ENCODE measurements at places on chromosomes 6 and 20.

DNA sequence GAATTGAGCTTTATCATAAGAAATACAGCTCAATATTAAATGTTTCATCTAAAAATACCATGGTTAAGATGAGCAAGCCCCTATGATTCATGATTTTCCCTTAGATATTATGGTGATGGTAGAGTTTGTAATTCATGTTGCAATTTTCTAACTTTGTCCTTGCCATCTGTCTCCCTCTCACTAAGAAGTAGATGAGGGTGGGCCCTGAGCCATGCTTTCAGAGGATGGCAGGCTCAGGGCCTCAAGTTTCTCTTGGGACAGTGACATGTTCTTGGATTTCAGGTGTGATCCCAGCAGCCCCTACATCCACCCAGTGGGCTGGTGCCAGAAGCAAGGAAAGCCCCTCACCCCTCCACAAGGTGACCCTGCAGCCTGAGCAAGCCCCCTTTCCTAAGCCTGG, 25.6 kb downstream of the L3MBTL1 start:
- no peak for DNase-seq

DNA sequence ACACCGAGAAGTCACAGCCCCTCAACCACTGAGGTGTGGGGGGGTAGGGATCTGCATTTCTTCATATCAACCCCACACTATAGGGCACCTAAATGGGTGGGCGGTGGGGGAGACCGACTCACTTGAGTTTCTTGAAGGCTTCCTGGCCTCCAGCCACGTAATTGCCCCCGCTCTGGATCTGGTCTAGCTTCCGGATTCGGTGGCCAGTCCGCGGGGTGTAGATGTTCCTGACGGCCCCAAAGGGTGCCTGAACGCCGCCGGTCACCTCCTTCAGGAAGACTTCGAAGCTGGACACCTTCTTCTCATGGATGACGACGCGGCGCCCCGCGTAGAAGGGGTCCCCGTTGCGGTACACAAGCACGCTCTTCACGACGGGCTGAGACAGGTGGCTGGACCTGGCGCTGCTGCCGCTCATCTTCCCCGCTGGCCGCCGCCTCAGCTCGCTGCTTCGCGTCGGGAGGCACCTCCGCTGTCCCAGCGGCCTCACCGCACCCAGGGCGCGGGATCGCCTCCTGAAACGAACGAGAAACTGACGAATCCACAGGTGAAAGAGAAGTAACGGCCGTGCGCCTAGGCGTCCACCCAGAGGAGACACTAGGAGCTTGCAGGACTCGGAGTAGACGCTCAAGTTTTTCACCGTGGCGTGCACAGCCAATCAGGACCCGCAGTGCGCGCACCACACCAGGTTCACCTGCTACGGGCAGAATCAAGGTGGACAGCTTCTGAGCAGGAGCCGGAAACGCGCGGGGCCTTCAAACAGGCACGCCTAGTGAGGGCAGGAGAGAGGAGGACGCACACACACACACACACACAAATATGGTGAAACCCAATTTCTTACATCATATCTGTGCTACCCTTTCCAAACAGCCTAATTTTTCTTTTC, at the start of gene DCDC2:
Gene DCDC2, minus strand, starts transcription at position 724 of the 883 bp plus-strand sequence. Its CDS starts 309 bp downstream, at position 415.
- DNase-seq = peak; percentile 86

DNA sequence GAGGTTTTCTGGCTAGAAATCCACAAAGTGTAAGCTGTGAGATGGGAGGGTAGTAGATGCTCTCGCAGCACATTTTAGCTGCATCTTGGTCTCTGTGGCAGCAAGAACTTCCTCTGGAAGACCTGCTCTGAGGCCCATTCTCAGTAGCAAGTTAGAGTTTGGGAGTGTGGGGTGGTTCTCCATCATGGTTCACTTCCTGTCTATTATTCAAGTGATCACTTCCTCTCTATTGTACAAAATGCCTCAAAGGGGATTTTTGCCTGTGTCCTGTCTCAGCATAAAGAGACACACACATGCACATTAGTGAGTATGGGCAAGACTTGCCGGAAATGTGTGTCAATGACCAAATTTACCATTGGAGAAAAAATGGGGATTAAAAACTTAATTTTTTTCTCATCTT, 42.5 kb downstream of the LYRM2 start:
- DNase-seq = no peak

- DNase-seq = no peak
Observed at GRCh38 chr20:57502336-57502700, 22.6 kb downstream of the CTCFL start.

GRCh38 chr6:136083540-136083939, 166.6 kb downstream of the MTFR2 start:
- DNase-seq = no peak

GRCh38 chr20:63092660-63093215, 86.0 kb upstream of the BHLHE23 start:
- peak; percentile 66 for DNase-seq

DNA sequence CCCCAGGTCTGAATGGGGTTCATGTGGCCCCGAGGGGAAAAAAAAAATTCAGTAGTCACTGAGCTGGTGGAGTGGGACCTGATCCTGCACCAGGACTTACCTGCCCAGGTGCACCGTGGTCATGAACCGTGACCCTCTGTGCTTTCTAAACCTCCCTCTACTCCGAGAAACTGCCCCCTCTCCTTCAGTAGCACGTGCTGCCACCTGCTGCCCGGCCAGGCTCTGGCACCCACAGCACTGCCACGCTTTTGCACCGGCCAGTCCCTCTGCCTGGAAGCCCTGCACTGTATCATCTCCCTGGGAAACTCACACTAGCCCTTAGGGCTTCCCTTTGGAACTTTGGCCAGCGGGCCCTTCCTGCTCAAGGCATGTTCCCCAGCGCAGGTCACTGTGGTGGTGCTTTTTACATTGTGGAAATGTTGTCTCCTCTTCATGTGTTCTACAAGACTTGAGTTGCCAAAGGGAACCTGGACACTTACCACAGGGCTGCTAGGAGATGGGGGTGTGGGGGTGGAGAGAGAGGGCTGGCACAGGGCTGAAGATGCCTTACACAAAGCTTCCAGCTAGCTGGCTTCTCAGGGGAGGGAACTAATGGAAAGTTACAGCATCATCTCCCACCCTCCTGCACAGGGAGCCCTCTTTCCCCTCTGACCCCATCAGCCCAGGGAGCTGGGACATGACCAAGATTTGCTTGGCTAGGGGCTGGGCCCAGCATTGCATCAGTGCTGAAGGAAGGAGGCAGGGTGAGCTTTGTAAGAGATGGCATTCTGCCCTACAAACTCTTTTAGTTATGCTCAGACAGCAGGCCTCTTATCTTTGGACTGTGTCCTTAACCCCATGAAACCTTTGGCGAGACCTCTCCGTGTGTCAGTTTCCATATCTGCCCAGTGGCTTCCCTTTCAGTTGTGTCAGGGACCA, 2.5 kb upstream of the PTPRT start:
- no peak for DNase-seq

- DNase-seq = no peak
Observed at GRCh38 chr20:32386091-32386490, 28.0 kb downstream of the ASXL1 start.

DNA sequence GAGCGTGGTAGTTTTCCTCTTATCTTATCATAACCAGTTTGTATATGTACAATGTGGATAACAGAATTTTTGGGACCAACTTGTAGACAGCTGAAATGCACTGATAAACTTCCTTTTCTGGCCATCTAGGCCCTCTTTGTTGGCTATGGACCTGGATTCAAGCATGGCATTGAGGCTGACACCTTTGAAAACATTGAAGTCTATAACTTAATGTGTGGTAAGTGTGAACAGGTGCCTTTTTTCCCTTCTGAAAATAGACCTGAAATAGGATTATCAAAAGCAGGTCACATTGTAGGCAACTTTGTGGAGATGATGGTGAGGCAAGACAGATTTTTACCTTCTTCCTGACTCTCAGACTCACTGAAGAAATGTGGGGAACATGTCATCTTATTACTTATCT, 67.8 kb downstream of the ENPP1 start:
- DNase-seq = no peak

- no peak for DNase-seq
Observed at GRCh38 chr6:100209323-100210136, 215.5 kb upstream of the MCHR2 start.

DNA sequence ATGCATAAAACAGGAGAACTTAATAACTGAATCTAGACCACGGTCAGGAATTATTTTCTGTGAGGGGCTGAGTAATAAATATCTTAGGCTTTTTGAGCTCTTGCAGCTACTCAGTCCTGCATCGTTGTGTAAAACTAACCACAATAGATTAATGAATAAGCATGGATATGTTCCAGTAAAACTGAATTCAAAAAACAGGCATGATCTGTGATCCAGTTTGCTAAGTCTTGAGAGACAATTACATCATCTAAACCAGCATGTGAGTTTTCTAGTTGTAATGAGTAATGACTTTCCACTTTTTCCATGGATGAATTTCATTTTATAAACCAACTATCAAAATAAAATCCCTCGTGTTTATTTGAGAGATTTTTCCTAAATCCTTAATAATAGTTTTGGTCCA, 336.8 kb downstream of the RFPL4B start:
- DNase-seq = no peak

DNA sequence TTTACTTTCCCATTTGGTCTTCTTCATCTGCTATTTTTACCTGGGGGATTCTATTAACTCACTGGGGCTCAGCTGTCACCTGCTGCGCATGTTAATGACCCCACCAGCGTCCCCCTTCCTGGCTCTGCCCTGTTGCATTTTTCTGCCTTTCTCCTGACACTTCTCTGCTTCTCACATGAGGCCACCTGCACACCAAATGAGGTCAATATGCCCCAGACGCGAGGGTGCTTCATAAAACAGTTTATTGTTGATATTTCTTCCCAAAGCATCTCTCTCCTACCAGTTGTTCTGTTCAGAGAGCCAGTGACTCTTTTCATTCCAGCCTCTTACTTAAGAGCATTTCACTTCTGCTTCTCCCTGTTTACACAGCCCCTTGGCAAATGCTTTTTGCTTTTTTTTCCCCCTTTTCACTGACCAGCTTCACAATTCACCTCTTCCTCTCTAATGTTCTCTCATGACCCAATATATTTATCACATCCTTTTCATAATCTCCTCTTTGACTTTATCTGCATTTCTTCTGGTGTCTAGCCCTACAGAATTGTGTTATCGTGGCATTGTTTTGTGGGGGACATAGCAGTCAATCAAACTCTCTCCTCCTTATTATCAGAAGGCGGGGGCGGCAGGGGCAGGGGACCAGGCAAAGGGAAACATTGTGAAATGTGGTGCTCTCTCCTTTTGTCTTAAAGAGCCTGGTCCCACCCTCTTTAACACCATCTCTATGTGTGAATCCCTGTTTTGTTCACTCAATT, 545.8 kb upstream of the CITED2 start:
- DNase-seq = no peak

DNA sequence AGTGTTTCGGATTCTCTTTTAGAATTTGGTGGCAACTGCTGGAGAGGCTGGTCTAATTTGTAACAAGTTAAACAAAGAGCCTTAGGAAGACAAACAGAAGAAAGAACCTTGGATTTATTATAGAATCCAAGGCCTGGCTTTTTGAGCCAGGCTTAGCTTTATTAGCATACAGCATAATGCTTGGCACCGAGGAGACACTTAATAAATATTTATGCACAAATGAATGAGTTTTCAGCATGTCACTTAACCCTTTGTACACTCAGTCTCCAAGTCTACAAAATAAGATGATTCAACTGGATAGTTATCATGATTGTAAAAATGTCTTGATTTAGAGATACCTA, 38.2 kb upstream of the AFDN start:
- DNase-seq = no peak

DNA sequence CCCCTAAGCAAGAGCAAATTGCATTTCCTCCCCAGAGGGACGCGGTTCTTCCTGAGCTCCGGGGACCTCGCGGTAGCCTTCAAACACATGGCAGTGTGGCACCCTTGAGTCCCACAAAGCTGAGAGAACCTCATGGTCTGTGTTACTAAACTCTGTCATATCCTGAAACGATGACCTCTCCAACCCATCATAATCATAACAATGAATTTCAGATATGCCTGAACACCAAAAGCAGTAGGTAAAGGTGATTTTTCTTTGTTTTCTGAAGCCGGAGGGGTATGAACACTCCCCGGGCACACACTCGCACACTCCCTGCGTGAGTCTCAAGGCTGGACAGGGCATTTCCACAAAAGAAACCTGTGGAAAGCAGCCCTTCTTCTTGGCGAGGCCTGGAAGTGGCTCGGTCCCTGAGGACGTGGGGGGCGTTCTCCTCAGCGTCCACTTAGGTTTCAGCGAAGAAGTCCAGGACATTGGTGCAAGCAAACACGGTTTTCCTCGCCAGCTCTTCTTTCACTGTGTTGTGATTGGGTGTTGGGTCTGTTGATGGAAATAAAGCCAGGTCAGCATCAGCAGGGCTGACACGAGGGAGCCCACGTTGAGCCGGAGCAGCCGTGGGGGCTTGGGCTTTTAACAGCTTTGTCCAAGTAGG, 183.4 kb downstream of the ERMARD start:
- no peak for DNase-seq

DNA sequence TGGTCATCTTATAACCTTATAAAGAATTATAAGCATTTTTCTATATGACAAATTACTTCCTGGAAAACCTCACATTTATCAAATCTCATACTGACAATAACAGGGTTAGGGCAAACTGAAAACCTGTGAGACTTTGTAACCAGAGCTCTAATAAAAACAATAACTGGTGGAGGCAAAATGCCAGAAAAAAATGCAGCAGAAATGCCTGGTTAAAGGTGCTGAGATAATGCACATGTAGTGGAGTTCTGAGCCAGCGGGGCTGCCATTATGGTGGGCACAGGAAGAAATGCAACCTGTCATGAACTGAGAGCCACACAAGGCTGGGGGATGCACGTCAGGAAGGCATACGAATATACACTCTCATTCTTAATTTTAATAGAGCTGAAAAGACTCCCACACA, 53.0 kb downstream of the NCOA6 start:
- DNase-seq = no peak

DNA sequence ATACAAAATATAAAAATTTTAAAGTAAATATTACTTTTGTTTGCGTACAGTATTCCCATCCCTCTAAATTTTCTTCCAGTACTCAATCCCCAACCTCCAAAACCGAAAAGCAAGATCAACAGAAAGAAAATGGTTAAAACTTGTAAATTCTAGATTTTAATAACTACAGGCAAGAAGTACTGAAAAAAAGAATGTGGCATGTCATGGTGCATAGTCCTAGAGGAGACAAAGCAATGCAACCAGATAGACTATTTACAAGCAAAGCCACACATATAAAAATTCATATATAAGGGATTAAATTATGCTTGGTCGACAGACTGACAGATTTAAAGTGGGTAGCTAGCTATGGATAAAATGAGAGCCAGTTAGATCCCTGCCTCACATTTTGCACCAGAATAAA, 56.5 kb upstream of the HFE start:
- DNase-seq = no peak

DNA sequence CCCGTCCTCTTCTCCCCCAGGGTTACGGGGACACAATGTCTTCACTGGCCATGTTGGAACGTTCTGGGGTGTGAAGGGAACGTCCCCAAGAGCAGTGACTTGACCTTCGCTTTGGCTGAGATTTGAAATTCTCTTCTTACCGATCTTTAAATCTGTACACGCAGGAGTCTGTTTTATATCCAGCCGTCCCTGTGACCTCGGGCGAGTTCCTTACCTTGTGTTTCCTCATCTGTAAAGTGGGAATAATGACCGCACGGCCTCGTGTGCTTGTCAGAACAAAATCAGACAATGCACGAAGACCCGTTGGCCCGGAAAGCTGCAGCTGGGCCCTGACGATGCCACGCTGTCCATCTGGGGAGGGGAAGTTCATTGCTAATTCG, 454.3 kb downstream of the PREX1 start:
- no peak for DNase-seq

All from lower leg skin (tissue), 4 donors.